ENCODE measurements at places on chromosomes 13 and 19.
A peak's percentile ranks its signal among the peaks of the same experiment; 100 is the strongest.

- no peak for DNase-seq
These were observed 476.4 kb downstream of the UQCRFS1 start for GRCh38 chr19:28736528-28736927.

- DNase-seq: no peak
These were observed 1.8 kb upstream of the STARD13 start for GRCh38 chr13:33287142-33287882.

DNA sequence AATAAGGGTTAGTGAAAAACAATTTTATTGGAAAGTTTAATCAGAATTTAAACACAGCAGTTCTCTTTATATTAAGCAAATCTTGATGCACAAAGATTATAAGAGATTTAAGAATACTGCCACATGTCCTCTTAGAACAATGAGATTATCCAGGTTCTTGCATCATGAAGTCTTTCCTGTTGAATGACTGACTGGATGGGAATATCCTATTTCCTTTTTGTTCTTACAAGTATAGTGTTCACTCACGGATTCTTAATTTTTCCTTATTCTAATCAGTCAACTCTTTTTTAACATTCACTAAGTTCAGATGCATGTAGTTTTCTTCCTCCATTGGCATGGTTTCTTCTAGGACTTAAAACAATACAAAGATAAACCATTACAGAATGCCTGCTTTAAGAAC, 10.1 kb downstream of the URI1 start:
- no peak for DNase-seq

DNA sequence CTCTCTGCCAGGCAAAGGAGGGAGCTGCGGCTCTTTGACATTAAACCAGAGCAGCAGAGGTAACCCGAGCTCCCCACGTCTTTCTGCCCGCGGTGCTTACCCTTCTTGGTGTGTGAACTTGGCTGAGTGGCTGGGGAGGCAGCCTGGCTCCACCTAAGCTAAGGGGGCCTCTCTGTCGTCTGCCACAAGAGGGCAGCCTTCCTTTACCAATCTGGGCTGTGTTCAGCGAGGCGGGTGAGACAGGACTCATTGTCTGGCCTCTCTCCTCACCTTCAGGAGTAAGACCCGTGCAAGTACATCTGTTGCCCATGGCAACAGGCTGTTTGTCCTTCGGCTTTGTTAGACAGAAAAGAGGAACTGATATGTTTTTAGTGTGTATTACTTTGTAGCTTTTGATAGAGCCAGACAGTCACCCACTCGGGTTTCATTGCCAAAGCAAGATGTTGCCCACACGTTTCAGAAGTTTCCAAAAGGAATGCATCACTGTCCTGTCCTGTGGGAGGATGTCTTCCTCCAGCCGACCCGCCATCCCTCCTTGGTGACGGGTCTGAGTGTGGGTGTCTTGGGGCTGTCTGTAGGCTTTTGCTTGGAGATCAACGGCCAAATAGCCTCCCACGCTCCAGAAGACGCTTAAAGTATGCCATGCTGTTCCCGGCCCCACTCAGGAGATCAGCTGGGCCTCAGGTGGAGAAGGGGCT, 4.6 kb downstream of the POP4 start:
- DNase-seq: peak; percentile 65

DNA sequence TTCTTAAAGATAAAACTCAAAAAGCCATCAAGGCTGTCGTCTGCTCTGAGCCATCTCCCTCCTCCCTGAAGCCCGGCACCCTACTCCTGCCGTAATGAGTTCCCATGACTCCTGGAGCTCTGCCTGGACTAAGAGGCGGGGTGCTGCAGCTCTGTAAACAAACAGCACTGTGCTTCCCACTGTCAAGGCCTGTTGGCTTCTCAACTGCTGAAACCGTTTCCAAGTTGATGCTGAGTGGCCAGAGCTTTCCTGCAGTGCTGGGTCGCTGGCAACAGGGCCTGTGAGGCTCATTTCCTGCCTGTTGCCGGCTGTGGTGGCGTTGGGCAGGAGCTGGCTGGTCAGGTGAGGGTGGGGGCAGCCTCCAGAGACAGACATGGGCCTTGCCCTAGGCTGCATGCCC, 26.7 kb upstream of the ISYNA1 start:
- DNase-seq: no peak

- no peak for DNase-seq
These were observed 9.0 kb downstream of the LMO7 start for GRCh38 chr13:75645141-75645540.

GRCh38 chr19:812049-812746, 9.6 kb downstream of the PLPPR3 start:
- DNase-seq: no peak

DNA sequence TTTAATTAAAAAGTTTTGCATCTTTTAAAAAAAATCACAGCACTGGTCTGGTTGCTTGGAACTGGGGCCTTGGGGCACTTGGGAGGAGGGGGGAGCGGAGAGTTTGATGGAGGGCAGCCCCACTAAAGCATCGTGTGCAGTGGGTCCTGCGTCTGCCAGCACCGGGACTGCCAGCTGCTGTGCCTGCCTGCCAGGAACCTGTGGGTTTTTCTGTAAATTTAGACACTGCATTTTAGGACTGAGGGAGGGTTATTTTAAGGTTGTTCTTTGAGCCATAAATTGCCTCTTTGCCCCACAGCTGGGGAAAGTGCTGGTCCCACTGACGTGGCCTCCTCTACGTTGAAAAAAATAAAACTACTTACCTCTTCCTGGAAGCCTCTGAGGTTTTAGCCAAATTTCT, 2.9 kb downstream of the KLF2 start:
- no peak for DNase-seq

- DNase-seq: no peak
These were observed 6.9 kb downstream of the PRKACA start for GRCh38 chr19:14110650-14111049.

DNA sequence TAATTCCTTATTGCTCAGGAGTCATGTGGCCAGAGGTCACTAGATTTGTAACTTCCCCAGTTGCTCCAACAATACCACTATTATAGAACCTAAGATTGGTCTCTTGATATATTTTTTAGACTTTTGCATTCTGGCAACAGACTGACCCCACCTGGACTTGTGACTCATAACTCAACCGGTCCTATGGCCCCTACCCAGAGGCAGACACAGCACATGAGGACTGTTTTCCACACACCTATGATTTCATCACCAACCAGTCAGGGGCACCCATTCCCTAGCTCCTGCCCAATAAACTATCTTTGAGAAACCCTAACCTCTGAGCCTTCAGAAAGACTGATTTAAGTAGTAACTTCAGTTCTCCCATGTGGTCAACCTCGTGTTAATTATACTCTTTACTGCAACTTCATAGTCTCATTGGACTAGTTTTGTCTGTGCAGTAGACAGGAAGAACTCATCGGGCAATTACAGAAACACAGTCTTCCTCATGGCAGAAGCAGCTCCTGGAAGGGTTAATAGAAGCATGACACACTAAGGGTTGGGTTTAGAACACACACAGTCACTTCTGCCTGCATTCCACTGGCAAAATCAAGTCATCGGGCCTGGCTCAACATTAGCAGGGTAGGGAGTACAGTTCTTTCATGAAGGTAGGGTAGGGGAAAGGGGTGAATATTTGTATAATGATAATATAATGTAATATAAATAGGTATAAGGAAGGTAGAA, 251.8 kb downstream of the UQCRFS1 start:
- DNase-seq: no peak

- DNase-seq: no peak
These were observed 833.9 kb downstream of the SLITRK1 start for GRCh38 chr13:83048419-83048818.

DNA sequence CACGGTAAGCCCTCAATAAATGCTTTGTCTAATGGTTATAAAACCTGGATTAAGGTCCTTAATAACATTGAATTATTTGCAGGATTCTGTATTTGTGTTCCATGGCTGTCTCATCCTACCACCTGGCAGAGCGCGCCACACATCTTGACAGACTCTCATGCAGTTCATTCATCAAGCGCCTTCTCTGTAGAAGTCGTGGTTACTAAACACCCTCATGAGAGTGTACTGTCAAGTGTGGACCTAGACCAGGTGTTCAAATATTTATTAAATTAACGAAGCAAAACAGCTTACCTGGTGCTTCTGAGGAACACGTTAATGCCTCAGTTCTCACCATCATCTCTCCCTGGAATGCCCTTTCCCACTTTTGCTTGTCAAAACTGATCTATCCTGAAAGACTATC, 13.1 kb upstream of the FBXL3 start:
- DNase-seq: no peak

- peak; percentile 65 for DNase-seq
These were observed 15.2 kb upstream of the PAK4 start for GRCh38 chr19:39110263-39110967.

- DNase-seq: peak; percentile 47
These were observed at the start of gene ZIK1 for GRCh38 chr19:57583521-57584416. Gene ZIK1, plus strand, starts transcription at chr19:57584145. Its CDS starts 212 bp downstream, at chr19:57584357.

GRCh38 chr13:111122056-111122455, 6.9 kb downstream of the ARHGEF7 start:
- DNase-seq: no peak

DNA sequence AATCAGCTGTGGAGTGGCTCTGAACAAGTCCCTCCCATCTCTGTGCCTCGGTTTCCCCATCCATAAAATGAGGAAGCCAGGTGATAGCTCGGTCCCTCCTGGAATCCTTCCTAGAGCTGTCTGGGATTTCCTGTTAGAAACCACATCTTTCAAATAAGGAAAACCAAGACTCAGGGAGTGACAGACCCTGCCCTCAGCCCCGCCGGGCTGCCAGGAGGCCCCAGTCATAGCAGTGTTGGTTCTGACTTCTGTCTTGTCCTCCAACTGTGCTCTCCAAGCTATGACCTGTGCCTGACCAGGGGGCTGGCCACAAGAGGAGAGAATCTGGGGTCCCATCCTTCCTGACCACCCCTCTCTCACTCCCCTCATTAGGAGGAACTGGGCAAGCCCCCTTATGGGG, 1.1 kb upstream of the SHD start:
- no peak for DNase-seq

GRCh38 chr13:27808851-27809550, 16.7 kb downstream of the GSX1 start:
- no peak for DNase-seq

DNA sequence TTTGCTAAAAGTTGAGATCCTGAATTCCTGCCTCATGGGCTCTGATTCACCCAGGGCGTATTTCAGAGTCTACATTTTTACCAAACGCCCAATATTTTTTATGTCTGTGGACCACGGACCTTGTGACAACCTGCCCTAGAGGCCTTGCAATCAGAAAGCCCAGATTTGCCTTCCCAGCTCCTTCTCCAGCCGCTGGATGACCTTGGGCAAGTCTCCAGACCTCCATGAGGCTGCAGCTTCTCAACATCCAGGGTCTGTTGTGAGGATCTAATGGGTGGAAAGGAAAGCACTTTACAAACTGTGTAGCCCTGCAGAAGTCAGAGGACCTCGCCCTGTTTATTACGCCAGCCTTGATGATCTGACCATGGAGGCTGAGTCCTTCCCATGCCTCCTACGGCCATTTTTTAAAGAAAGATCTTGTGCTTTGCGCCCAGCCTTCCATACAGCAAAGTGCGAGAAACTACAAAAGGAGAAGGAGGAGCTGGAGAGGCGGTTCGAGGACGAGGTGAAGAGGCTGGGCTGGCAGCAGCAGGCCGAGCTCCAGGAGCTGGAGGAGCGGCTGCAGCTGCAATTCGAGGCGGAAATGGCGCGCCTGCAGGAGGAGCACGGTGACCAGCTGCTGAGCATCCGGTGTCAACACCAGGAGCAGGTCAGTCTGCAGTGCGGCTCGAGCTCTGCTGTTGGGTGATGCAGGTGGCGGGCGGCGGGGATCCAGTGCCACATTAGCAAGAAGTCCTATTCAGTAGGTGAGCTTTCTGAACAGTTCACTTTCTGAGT, 115.6 kb downstream of the SLC7A1 start:
- no peak for DNase-seq

GRCh38 chr13:95039415-95039814, 261.8 kb downstream of the ABCC4 start:
- DNase-seq: no peak

- no peak for DNase-seq
These were observed 44.3 kb downstream of the ZMYM2 start for GRCh38 chr13:20002787-20003186.
